ENCODE measurements at places on chromosomes 3 and 15.

DNA sequence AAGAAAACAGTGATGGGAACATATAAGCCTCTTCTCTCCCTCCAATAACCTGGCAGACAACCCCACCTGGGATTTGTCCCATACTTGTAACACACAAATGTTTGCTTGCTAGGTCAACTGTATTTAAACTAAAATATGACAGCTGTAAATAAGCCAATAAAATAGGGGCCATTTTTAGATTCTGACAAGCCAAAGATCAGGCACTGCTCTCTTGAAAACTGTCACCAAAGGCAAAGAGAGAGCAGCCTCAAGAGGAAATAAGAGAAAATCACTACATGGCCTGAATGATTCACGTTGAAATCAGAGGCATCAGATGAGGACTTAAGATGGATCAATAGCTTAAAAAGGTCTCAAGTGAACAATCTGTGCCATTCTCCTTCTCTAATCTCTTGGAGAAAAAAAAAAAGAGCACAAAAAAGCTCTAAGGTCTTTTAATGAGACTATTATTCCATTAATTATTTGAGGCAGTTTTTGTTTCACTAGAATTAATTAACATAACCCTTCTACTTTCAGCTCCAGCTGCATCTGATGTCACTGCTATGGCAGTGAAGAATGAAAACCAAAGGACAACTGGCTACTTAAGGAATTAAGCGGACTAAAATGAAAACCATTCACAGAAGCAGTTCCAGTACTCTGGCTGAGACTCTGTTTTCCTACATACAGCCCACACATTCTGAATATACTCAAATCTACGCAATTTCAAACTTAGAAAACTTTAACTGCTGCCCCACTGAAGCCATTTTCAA, 19.0 kb downstream of the MYO5A start:
- no peak for DNase-seq

DNA sequence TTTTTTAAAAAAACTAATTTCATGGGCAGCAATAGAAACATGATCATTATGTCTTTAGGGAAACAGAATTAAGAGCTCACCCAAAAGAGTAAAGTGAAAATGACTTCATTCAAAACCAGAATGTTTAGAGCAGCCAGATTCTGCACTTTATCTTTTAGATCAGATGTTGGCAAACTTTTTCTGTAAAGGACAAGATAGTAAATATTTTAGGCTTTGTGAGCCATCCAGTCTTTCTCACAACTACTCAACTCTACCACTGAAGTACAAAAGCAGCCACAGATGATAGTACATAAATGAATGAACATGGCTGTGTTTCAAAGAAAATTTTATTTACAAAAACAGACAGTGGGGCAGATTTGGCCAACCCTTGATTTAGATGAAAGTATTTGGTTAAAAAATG, 84.5 kb downstream of the SETD2 start:
- no peak for DNase-seq

- DNase-seq = no peak
These were observed 90.8 kb upstream of the CNTN6 start for GRCh38 chr3:1002010-1002409.

- no peak for DNase-seq
These were observed 328.2 kb downstream of the OCA2 start for GRCh38 chr15:27770769-27771554.

- DNase-seq = no peak
These were observed 471 bp downstream of the NKIRAS1 start for GRCh38 chr3:23916152-23916885.

DNA sequence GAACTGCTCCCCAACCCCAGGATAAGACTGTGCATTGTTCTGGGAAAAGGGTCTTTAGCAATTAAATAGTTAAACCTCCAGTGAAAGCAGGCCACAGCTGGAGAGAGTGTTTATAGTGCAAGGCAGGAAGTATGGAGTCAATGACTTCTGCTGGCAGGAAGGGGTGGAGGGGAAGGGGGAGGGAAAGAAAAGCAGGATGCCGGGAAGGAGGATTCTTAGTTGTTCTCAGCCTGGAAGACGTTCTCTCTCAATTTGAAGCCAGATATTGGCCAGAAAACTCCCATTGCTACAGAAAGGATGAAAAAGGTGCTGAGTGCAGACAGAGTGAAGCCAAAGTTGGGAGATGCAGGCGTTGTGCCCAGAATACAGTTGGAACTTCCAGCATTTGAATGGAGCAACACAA, 35.7 kb upstream of the ACTL6A start:
- DNase-seq = peak; percentile 52

- DNase-seq = no peak
These were observed 30.5 kb upstream of the SRP14 start for GRCh38 chr15:40069178-40070165.

- DNase-seq = no peak
These were observed 41.1 kb downstream of the TNFAIP8L3 start for GRCh38 chr15:51053571-51053970.

- DNase-seq = no peak
These were observed 40.0 kb downstream of the CTXND1 start for GRCh38 chr15:80211976-80212375.

GRCh38 chr3:69890084-69890483, 109.4 kb upstream of the SAMMSON start:
- DNase-seq = no peak

GRCh38 chr3:23113455-23114171, 89.5 kb upstream of the UBE2E2 start:
- DNase-seq = peak; percentile 25

Measured in fibroblast of skin of left quadriceps (primary cell).